Aorta (tissue), 5 donors: ENCODE measurements at places on chromosomes 2 and 18. TPM values are rescaled to one million over a fixed set of nuclear protein-coding genes. Genes with fewer than 3 reads are reported as not detected.

Gene CDH7
- 0.19 TPM for total RNA-seq

Gene TCF23
- 1.1 TPM for total RNA-seq

Gene PROKR1
- not detected for total RNA-seq

Gene ITGB6
- total RNA-seq, result 0.18 TPM

DNA sequence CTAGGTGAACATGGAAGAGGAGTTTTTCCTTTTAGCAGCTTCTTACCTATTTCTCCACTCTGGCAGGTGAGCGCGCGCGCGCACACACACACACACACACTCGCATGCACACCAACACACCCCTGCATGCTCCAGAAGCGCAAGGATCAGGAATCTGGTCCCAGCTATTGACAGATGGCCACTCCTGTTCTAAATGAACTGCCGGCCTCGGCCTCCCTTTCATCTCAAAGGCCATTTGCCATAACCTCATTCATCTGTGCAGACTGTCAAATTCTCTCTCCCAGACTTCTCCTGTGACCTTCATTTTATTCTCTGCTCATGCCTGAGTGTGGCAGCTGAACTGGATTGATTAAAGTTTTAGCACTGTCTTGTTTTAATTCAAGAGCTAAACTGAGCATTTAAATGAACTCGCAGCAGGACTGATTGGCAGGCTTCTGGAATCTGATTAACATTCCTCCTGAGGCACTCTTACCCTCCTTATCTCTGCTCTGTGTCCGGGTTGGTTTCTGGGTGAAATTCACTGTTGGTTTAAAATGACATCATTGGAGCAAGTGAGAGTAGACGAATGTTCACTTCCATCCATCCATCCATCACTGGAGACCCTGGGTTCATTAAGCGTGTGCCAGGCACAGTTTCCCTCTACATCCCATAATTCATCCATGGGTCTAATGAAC is 58.8 kb downstream of the FECH start:
- no peak for DNase-seq

DNA sequence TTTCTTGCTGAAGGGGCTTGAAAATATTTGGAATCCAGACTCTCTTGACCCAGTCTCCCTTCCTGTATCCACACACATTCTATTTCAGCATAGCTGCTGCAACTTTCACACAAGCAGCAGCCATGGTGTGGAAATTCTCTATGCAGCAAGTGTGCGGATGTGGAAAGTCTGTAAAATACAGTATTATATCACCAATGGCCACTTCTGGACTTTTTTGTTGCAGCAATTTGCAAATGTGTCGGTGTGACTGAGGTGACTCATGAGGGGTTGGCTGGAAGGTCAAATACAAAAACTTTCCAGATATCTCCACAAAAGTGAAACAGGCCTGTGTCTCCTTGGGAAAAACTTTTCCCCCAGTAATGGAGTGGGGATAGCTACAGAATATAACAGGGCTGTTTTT is 299.3 kb upstream of the GYPC start:
- no peak for DNase-seq

DNA sequence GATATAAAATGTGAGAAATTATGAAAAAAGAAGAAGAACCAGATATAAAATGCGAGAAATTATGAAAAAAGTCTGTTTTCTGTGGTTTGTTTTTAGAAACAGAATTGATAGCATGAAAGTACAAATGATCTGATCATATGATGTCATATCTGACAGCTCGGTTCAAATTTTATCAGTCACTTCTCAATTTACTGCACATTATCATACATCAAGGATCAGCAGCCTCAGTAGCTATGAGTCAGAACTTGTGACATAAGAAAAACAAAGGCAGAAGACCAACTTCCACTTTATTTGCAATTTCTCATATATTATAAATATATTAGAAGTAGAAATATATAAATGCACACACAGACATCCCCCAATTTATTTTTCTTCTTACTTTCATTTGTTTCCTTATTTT is 634.0 kb downstream of the LRP1B start:
- DNase-seq, result no peak

GRCh38 chr18:42094875-42095274 is 139.8 kb downstream of the PIK3C3 start:
- no peak for DNase-seq

DNA sequence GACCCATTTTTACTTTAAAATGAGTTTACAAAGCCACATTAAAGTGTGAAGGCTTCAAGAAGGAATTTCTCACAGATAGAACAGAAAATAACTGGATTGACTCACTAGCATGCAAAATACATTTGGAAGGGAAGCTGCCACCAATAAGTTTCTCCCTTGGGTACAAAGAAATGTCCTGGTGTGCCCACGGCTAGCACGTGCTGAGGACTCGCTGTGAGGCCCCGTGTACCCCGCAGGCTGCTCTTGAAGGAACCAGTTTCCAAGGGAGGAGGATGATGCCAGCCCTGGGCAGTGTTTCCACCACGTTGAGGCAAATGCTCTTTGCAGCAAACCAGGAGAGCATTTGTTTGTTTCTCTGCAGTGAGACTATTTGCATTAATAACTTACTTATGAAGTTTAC is 207.3 kb downstream of the SH3RF3 start:
- DNase-seq, result no peak
